ENCODE measurements at places on chromosomes 5 and 9. TPM values are rescaled to one million over a fixed set of nuclear protein-coding genes. Genes with fewer than 3 reads are reported as not detected.

The GFI1B gene
- polyA plus RNA-seq: 0.39 TPM

The DMRT3 gene
- polyA plus RNA-seq: 0.38 TPM

The TMEM174 gene
- polyA plus RNA-seq: not detected

The TMEFF1 gene
- 1.5 TPM for polyA plus RNA-seq
